ENCODE measurements at places on chromosomes 16 and 17. TPM values are rescaled to one million over a fixed set of nuclear protein-coding genes. Genes with fewer than 3 reads are reported as not detected.

The CCDC40 gene
- 6.8 TPM for total RNA-seq

The STX8 gene
- 88.9 TPM for total RNA-seq

The KRT33B gene
- total RNA-seq = not detected

The C17orf78 gene
- not detected for total RNA-seq

The PARN gene
- 169 TPM for total RNA-seq

The GP1BA gene
- total RNA-seq = not detected

DNA sequence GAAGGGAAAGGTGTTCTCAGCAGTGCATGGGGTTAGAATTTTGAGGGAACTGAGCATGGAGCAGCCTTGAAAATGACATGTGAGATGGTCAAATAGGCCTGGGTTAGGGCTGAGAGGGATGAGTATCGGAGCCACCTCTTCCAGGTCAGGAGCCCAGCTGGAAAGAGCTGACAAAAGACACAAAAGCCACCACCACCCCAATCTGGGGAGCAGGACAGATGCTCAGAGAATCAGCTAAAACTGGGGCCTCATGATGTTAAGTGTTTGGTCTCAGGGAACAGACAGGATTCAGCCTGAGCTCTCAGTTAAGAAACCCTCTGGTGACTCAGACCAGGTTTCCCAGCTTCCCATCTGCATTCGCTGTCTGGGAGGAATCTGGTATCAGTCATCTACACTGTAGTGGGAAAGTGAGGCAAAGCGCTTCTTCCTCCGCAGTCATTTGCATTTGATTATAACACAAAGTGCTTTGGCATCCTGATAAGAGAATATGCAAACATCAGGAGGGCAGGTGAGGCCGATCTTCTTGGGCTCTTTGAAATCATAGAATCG is 2.6 kb downstream of the WNT9B start:
- no peak overlapping the region for H3K4me3 ChIP-seq
- no peaks in the 10 kb centered on the region for H3K36me3 ChIP-seq
- no peak for DNase-seq
- H3K4me1 ChIP-seq = peaks cover 5% of the 10 kb centered on the region

GRCh38 chr16:50630394-50631020 is 50.6 kb downstream of the SNX20 start:
- peaks cover 12% of the 10 kb centered on the region for H3K4me1 ChIP-seq
- DNase-seq = no peak
- H3K27ac ChIP-seq = no peak overlapping the region
- no peak overlapping the region for H3K4me3 ChIP-seq

GRCh38 chr16:80993307-80993706 is 13.4 kb downstream of the CMC2 start:
- no peaks in the 10 kb centered on the region for H3K36me3 ChIP-seq
- no peaks in the 10 kb centered on the region for H3K27me3 ChIP-seq
- no peak overlapping the region for H3K4me3 ChIP-seq
- DNase-seq = no peak

GRCh38 chr16:77511053-77511452 is 76.2 kb upstream of the ADAMTS18 start:
- no peak for DNase-seq
- no peaks in the 10 kb centered on the region for H3K36me3 ChIP-seq
- no peaks in the 10 kb centered on the region for H3K27me3 ChIP-seq
- no peak overlapping the region for H3K27ac ChIP-seq

- H3K4me1 ChIP-seq = no peaks in the 10 kb centered on the region
- H3K27me3 ChIP-seq = no peaks in the 10 kb centered on the region
- H3K4me3 ChIP-seq = no peak overlapping the region
- H3K27ac ChIP-seq = no peak overlapping the region
Measured at GRCh38 chr17:82967268-82968032, 112.0 kb upstream of the METRNL start.

- peaks cover 5% of the 10 kb centered on the region for H3K4me1 ChIP-seq
- H3K4me3 ChIP-seq = no peak overlapping the region
- no peaks in the 10 kb centered on the region for H3K36me3 ChIP-seq
- no peak overlapping the region for H3K27ac ChIP-seq
- no peaks in the 10 kb centered on the region for H3K27me3 ChIP-seq
Measured at GRCh38 chr16:920717-921116, 50.1 kb downstream of the LMF1 start.

DNA sequence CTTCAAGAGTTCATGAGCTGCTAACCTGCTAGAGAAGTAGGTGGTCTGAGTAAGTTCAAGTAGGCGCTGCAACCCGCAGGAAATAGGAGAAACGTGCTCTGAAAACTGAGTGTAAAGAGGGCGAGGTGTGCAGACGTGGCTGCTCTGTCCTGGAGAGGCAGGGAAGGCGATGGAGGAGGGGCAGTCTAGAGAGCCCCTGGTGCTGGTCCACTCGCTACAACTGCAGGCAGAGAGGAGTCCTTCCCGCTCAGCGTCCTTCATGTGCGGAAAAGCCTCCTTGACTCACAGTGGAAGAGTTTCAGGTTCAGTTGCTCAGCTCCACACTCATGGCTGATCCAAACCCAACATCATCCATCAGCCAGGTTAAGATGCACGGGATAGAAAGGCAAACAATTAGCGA is 12.1 kb downstream of the ABCA3 start:
- H3K36me3 ChIP-seq = peaks cover 17% of the 10 kb centered on the region
- H3K4me3 ChIP-seq = no peak overlapping the region
- H3K27me3 ChIP-seq = no peaks in the 10 kb centered on the region
- H3K4me1 ChIP-seq = peaks cover 44% of the 10 kb centered on the region

DNA sequence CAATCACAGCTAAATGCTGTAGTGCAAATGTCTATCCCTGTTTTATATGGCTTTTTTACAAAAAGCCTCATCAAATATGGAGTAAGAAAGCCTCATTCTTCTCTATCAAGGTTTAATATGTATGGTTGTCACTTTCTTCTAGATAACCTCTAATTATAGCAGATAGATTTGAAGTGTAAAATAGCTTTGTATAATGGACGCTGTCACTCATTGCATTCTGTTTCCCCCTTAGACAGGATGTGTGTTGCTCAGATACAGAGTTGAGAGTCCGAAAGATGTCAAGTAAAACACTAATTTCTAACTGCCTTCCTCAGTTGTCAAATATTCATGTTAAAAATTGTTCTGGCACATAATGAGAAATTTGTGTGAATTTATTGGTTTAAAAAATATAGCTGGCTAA is 88.0 kb downstream of the NLK start:
- H3K27me3 ChIP-seq = no peaks in the 10 kb centered on the region
- no peaks in the 10 kb centered on the region for H3K4me1 ChIP-seq
- no peak overlapping the region for H3K4me3 ChIP-seq
- H3K36me3 ChIP-seq = peaks cover 5% of the 10 kb centered on the region

- H3K4me1 ChIP-seq = peaks cover 14% of the 10 kb centered on the region
- no peaks in the 10 kb centered on the region for H3K36me3 ChIP-seq
- no peak overlapping the region for H3K27ac ChIP-seq
- no peaks in the 10 kb centered on the region for H3K27me3 ChIP-seq
Measured at GRCh38 chr17:43952724-43953666, 745 bp downstream of the PYY start.

DNA sequence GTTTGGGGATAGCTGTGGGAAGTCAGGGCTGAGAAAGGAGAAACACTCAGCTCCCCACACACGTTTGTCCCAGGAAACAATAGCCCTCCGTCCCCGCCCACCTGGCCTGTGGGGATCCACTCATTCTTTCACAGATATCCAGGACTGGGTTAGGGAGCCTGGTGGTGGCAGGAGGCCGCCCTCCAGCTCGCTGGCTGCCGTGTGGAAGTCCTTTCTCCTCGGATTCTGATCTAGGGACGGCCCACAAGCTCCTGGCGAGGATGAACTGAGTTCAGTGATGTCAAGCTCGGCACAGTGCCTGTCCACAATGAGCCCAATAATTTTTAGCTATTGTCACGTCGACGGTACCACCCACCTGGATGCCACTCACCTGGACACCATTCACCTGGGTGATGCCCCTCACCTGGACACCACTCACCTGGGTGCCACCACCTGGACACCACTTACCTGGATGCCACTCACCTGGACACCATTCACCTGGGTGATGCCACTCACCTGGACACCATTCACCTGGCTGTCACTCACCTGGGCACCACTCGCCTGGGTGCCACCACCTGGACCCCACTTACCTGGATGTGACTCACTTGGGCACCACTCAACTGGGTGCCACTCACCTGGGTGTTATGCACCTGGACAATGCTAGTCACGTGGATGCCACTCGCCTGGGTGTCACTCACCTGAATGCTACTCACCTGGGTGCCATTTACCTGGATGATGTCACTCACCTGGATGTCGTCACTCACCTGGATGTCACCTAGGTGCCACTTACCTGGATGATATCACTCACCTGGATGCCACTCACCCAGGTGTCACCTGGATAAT is 172.5 kb upstream of the FOXF1 start:
- H3K4me1 ChIP-seq = peaks cover under 1% of the 10 kb centered on the region
- DNase-seq = no peak
- H3K27me3 ChIP-seq = no peaks in the 10 kb centered on the region
- no peak overlapping the region for H3K4me3 ChIP-seq
- no peak overlapping the region for H3K27ac ChIP-seq
- no peaks in the 10 kb centered on the region for H3K36me3 ChIP-seq

GRCh38 chr17:5220074-5220473 is 14.6 kb downstream of the SCIMP start:
- H3K27me3 ChIP-seq = no peaks in the 10 kb centered on the region
- no peak for DNase-seq
- no peaks in the 10 kb centered on the region for H3K36me3 ChIP-seq
- no peak overlapping the region for H3K4me3 ChIP-seq
- no peaks in the 10 kb centered on the region for H3K4me1 ChIP-seq

- peak overlapping the region; percentile 68 for H3K27ac ChIP-seq
- no peak overlapping the region for H3K4me3 ChIP-seq
- peak; percentile 86 for DNase-seq
- no peaks in the 10 kb centered on the region for H3K36me3 ChIP-seq
- H3K27me3 ChIP-seq = no peaks in the 10 kb centered on the region
- H3K4me1 ChIP-seq = peaks cover 27% of the 10 kb centered on the region
Measured at GRCh38 chr17:19539841-19540311, 6.2 kb downstream of the SLC47A1 start.

DNA sequence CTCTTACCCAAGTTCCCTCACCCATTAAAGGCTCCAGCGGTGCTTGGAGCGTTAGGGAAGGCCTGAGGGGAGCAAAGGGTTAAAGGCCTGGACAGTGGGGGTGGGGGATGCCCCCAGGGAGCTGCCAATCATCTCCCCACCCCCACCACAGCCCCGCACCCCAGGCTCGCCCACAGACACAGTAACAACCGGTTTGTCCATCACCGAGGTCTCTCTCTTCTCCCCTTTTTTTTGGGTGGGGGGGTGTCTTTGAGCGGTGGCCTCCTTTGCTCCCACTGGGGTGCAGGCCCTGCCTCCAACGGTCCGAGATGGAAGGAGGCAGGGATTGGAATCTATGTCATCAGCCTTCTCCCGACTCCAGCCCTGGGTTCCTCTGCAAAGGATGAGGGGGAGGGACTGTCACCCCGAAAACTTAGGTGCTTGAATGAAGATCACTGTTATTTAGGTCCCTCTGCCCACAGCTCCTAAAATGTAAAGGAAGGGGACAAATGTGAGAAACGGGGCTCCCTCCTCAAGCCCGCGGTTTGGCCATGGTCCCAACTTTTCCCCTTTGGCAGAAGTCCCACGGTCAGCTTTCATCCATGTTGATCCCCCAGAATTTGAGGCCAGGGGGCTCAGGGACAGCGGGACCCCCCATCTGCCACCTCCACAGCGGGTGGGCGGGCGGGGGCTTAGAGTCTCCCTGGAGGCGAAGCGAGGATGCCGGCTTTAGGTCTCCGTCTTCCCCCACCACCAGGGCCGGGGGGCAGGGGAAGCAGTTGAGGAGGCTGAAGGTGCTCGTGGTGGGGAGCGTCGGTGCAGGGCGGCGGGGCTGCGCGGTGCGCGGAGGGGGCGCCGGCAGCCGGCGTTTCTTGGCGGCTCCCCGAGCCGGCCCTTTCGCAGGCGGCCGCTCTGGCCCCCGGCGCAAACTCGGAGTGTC is 1.7 kb downstream of the EPOP start:
- H3K27me3 ChIP-seq = peaks cover 30% of the 10 kb centered on the region
- no peak for DNase-seq
- no peaks in the 10 kb centered on the region for H3K36me3 ChIP-seq
- H3K4me1 ChIP-seq = peaks cover 12% of the 10 kb centered on the region

DNA sequence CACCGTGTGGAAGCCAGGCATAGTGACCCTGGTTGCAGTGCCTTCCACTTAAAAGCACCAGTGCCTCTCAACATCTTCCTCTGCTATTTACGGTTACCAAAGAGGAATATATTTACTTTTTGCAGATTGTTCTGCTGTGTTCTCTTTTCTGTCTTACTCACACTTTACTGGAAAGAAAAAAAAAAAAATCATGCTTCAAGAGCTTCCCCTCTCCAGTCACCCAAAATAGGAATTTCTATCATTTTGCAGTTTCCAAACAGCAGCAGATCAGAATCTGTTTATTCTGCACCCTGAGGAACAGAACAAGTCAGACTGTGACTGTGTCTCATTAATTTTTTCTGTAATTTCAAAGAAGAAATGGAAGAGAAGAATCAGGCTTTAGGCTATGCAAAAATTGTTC is 96.1 kb downstream of the KCNJ2 start:
- no peak overlapping the region for H3K27ac ChIP-seq
- H3K27me3 ChIP-seq = no peaks in the 10 kb centered on the region
- no peak for DNase-seq
- no peaks in the 10 kb centered on the region for H3K4me1 ChIP-seq

- H3K4me3 ChIP-seq = no peak overlapping the region
- H3K27ac ChIP-seq = peak overlapping the region; percentile 84
- peaks cover 79% of the 10 kb centered on the region for H3K4me1 ChIP-seq
Measured at GRCh38 chr16:85573045-85573695, 40.0 kb upstream of the GSE1 start.
